Anterior cingulate cortex (tissue), 58 donors: ENCODE measurements at places on chromosomes 2 and 18.

- no peak for DNase-seq
Measured at GRCh38 chr18:48740068-48740440, 201.2 kb downstream of the CTIF start.

DNA sequence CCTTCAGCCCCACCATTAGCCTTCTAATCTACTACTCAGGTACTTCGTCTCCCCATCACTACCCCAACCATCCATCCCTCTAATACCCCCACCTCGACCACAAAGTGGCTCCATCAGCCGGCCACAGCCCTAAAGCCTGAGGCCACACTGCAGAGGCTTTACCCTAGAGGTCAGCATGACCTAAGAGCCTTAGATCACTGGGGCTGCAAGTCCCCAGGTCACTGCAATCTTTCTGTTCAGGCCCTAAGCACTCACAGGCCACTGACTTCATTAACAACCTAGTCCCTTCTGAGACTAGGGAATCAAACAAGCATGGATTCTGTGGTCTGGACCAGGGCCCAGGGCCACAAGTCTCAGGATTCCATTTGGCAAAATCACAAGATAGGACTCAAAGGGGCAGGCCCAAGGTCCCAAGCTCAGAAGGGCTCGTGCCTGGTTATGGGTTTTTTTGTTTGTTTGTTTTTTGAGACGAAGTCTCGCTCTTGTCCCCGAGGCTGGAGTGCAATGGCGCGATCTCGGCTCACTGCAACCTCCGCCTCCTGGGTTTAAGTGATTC, 37.0 kb upstream of the PKDCC start:
- no peak for DNase-seq

DNA sequence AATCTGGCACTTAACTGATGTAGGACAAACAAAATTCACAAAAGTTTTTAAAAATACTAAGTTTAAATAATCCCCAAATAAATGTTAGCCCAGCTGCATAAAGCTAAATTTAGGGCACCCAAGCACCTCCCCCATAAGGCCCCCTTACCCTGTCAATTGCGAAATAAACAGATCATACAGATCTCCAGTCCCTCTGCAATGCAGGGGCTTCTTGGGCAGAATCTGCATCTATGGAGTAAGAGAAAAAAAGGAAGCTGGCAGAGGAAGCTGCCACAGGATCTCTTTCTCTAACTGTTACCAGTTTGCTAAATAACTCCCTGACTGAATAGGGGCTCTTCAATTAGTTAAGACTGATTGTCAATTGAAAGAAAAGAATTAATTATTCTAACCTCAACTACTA, 117.7 kb downstream of the MEMO1 start:
- DNase-seq: no peak

GRCh38 chr2:215635071-215635787, 199.4 kb upstream of the FN1 start:
- no peak for DNase-seq

GRCh38 chr2:227864161-227864756, 7.2 kb upstream of the DAW1 start:
- DNase-seq: no peak

- peak; percentile 95 for DNase-seq
Measured at GRCh38 chr2:10448576-10449485, 704 bp upstream of the ODC1 start.

- DNase-seq: no peak
Measured at GRCh38 chr2:23436346-23437098, 51.5 kb downstream of the KLHL29 start.

- no peak for DNase-seq
Measured at GRCh38 chr2:116747103-116747502, 1067.4 kb upstream of the DDX18 start.

DNA sequence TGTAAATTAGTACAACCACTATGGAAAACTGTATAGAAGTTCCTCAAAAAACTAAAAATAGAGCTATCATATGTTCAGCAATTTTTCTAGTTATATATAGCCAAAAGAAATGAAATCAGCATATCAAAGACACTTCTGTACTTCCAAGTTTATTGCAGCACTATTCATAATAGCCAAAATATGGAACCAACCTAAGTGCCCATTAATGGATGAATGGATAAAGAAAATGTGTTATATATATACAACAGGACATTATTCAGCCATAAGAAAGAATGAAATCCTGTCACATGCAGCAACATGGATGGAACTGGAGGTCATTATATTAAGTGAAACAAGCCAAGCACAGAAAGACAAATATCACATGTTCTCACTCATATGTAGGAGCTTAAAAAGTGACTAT, 112.6 kb downstream of the MDH1 start:
- DNase-seq: no peak

GRCh38 chr2:223415071-223415470, 187.1 kb downstream of the SCG2 start:
- no peak for DNase-seq

DNA sequence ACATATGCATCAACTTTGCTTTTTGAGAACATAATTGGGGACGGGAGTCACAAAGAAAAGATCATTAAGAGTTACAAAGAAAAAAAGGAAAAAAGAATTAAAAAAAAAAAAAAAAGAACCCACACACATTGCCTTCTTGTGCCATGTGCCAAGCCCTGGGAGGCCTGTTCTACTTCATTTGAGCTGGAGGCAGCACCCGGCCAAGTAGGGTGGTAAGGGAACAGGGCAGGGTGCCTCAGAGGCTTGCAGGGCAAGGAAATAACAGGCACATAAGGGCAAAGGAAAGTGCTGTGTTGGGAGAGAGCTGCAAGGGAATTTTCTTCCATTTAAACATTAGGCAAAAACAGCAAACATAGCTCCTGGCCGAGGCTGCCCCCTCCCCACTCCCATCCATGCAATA, 418.0 kb downstream of the TMEM182 start:
- no peak for DNase-seq

DNA sequence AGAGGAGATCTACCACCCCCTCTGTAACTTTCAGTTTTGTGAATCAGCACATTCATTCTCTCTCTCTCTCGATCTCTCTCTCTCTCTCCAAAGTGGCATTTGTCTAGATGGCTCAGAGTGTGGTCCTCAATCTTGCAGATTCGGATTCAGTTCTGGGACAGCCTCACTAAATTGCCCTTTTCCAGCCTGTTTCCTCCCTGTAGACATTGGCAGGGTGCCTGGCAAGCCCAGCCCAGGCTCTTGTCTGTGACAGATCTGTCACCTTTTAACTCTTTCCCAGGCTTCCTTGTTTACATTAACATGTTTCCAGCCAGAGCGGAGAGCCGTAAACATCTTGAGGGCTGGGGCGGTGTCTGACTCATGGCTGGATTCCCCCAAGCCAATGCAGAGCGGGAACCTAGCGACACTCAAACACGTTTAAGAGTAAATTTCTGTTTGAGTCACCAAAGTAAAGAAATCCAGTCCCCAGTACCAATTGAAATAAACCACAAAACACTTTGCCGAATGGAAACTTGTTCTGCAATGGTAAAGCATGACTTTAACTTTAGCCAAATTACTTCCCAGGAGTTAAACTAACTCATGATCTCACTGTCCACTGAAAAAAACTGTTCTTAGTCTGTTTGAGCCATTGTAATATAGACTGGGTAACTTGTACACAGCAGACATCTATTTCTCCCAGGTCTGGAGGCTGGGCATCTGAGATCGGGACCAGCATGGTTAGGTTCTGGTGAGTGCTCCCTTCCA, 6.6 kb upstream of the CYP27C1 start:
- DNase-seq: no peak

GRCh38 chr2:139366681-139367080, 586.5 kb upstream of the NXPH2 start:
- DNase-seq: no peak

- no peak for DNase-seq
Measured at GRCh38 chr2:213959589-213959988, 451.3 kb upstream of the VWC2L start.

- no peak for DNase-seq
Measured at GRCh38 chr2:21038403-21039073, 5.3 kb downstream of the APOB start.

GRCh38 chr2:106126705-106127281, 67.3 kb downstream of the UXS1 start:
- DNase-seq: no peak

DNA sequence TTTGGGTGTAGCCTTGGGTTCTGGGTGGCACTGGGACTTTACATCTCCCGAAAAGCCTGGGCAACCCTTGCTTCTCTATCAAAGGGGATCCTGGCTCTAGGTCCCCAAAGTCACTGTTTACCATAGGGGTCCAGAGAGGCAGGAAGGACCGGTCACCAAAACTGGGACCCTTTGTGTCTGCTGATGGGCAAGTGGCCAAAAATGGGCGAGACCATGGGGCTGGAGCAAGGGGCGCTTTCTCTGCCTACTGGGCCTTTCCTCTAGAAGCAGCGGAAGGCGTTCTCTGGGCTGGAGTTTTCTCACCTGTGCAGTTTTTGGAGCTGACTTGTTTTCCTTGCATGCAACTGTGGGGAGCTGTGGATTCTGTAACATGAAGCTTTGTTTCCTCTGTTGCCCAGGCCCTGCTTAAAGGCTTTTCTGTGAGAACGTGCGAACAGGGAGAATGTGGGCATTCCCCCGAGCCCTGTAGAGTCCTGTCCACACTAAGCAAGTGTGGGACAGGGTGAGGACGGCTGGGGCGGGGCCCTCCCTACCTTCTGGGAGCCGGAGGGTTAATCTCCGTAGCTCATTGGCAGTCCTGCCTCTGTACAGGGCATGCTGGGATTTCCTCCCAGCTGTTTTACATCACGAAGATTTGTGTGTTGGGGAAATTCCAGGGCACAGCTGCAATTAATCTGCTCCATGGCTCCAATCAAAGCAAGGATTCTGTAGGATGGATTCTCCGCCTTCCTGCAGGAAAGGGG, 50.2 kb downstream of the TGOLN2 start:
- DNase-seq: no peak

GRCh38 chr2:150450765-150451164, 36.7 kb downstream of the RND3 start:
- no peak for DNase-seq

GRCh38 chr2:233247744-233248143, 3.7 kb upstream of the ATG16L1 start:
- no peak for DNase-seq

GRCh38 chr2:74227646-74228045, 29.2 kb downstream of the MTHFD2 start:
- DNase-seq: no peak

DNA sequence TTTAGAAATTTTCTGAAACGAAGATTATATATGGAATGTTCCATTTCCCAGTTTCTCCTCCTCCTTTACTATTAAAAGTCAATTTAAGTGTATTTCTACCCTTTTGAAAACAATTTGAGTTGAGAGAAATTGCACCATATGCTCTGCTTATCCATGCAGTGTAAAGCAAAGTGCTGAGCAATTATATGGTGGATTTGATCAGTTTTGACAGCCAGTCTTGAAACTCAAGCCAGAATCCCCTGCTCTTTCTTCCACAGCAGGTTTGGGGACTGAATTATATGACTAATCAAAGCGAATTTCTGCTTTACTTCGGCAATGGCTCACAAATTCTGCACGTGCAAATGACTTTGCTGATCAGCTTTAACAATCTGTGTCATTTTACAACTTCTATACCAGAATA, 1183.6 kb downstream of the LRP1B start:
- no peak for DNase-seq

- no peak for DNase-seq
Measured at GRCh38 chr2:161090411-161090810, 69.8 kb upstream of the TANK start.

DNA sequence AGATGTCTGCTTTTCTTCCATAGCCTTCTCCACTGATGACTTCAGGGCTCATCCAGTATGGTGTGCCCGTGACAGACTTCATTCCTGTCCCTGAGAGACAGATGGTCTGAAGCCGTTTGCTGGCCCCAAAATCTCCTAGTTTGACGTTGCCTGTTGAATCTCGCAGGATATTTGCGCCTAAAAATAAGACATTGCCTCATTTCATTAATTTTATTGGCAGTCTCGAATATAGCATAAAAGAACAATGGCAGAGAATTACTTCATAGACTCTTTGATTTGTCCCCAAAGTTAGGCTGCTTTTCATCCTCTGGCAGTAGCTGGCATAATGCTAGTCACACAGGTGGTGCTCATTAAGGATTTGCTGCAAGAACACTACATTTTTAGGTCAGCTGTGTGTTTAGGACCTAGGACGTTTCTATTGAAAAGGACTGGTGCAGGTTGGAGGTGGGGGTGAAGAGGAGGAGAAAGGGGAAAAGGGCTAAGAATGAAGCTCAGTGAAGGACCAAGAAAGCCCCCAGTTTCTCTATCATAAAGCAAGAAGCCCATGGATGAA, 14.7 kb upstream of the ERCC3 start:
- no peak for DNase-seq

DNA sequence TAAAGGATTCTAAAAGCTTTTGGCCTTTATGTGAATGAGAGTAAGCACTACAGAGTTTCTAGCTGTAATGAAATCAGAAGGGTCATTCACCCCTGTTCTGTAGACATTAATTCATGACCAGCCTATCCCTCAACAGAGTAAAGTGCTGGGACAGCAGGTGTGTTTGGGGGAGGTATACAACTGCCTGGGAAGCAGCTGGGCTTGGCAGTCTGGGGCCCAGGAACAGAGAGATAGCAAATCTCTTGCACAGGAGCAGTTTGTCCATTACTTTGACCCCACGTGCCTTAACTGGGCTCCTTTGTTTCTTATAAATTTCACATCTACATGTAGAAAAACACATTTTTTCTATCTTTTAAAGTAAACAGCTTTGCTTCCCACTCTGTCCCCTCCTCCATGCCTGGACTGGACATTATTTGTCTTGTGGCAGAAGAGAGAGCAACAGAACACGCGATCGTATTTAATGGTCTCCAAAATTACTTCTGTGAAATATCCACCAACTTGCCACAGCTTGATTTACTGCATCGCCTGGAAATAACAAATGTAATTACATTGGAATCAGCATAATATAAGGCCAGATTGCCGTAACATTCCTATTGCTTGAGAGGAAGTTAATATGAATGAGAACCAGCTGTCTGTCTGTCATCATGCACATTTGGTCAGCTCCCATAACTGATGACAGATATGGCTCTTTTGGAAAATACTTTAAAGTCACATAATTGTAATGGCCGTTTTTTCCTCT, 263.8 kb downstream of the RBM43 start:
- no peak for DNase-seq

GRCh38 chr2:173359231-173359630, 4.6 kb downstream of the CDCA7 start:
- no peak for DNase-seq

DNA sequence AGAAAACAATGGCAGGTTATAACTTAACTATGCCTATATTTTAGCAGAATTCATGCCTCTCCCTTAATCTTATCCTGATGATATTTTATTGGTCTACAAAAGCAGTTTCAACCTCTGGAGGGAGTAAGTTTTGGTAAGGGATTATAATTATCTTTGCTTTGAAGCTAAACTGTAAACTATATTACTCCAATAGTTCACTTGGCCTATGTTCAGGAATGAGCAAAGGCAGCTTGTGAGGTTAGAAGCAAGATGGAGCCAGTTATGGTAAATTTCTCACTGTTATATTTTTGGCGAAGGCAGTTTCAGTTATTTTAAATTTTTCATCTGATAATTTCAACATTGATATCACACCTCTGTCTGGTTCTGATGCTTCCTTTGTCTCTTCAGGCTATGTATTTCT, 192.5 kb upstream of the RGPD4 start:
- no peak for DNase-seq

DNA sequence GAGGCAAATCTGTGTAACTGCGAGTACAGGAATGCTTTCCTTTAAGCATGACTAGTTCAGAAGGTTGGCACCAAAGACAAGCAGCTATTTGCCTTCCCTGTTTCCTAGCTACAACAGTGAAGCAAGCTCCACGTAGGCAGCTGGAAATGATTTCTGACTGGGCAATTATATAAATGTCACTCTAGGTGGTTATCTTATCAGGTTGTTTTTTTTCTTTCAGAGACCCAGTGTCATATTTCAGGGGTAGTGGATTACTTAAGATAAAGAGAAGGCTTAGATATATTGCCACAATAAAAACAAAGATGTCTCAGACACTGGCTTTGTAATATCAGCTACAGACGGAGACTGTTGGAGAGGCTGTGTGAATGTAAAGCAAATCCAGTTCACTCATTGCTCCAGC, 748.9 kb upstream of the NXPH2 start:
- no peak for DNase-seq
